ENCODE measurements at places on chromosomes 2 and 18. TPM values are rescaled to one million over a fixed set of nuclear protein-coding genes. Genes with fewer than 3 reads are reported as not detected.

Gene POTEC
- total RNA-seq, result not detected

Gene MALL
- 206 TPM for total RNA-seq

Gene SLC66A3
- 21.3 TPM for total RNA-seq

- H3K4me1 ChIP-seq, result no peaks in the 10 kb centered on the region
- no peak overlapping the region for H3K4me3 ChIP-seq
- H3K27ac ChIP-seq, result no peak overlapping the region
Observed at GRCh38 chr2:218743068-218743467, 32.4 kb downstream of the TTLL4 start.

DNA sequence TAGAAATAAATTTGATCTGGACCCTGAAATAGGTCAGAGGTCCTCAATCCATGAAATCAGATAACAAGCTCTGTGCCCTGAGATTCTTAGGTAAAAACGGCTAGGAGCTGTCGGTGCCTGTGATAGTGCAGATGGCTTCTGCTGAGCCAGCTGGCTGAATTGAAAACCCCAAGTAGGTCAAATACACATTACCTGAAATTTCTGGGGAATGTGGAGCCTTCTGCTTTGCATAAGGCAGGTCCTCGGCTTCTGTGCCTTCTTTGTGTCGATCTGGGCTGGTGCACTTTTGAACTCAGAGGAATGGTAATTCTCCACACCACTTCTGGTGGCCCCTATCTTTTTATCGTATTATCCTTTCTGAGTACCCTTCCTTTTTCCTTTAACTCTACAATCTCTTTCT lies 66.6 kb downstream of the CNTNAP5 start:
- no peaks in the 10 kb centered on the region for H3K4me1 ChIP-seq
- H3K4me3 ChIP-seq, result no peak overlapping the region
- H3K27me3 ChIP-seq, result no peaks in the 10 kb centered on the region
- H3K36me3 ChIP-seq, result no peaks in the 10 kb centered on the region
- no peak for DNase-seq

DNA sequence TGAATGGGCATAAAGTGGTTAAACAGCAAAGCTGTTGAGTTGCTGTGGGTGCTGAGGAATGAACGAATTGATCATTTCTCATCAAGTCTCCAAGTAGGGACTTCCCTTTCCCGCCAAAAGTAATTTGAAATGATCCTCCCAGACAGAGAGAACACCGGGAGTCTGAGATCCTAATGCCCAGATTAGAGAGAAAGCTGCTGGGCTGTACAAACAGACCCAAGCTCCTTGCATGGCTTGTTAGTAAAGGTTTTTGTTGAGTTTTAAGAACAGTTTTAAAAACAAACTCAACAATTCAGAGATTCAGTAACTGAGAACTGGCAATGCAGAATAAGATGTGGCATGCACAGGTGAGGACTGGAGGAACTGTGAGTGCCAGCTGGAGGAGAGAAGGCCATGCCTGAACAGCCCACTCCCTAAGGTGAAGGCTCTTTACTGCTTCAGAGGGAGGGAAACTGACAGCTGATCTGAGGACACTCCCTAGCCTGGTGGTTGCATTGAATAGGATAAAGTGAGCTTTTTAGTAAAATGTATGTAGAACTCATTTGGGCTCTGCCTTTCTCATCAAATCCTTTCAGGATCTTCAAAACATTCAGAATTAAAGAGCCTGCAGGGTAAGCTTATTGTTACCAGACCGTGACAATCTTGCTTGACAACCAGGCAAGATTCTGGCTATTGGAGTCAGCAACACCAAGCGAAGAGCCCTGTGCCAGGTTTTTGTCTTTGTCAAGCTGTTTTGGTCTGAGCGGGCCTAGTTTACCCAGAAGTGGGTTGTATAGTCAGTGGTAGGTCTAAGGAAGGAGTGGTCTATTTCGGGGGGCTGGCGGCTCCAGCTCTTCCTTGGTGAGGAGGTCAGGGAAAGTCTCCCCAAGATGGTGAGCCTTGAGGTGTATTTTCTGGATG lies 63.2 kb upstream of the IGFBP5 start:
- no peaks in the 10 kb centered on the region for H3K36me3 ChIP-seq
- no peak for DNase-seq
- H3K4me3 ChIP-seq, result no peak overlapping the region
- H3K27ac ChIP-seq, result peak overlapping the region; percentile 32
- H3K4me1 ChIP-seq, result peaks cover 61% of the 10 kb centered on the region

DNA sequence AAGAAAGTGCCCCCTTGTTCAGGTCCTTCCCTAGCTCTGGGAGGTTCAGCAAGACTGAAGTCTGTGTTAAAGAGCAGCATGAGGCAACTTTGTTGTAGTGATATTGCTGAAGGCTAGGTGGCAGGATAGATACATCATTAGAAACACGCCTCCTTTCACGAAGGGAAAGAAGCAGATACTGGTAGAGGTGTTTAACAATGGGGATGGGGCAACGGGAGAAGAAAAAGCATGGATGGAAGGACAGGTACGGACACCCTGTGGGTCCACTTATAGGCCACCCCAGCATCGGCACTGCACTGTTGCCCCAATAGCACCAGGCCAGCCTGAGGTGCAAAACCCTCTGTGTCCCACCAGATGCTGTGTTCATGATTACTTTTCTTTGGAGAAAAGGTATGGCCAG lies 3.5 kb upstream of the IGFBP5 start:
- no peak overlapping the region for H3K27ac ChIP-seq
- DNase-seq, result no peak
- no peaks in the 10 kb centered on the region for H3K36me3 ChIP-seq
- H3K4me1 ChIP-seq, result peaks cover 33% of the 10 kb centered on the region
- H3K4me3 ChIP-seq, result no peak overlapping the region
- no peaks in the 10 kb centered on the region for H3K27me3 ChIP-seq

- H3K36me3 ChIP-seq, result no peaks in the 10 kb centered on the region
- no peaks in the 10 kb centered on the region for H3K27me3 ChIP-seq
- DNase-seq, result no peak
- no peaks in the 10 kb centered on the region for H3K4me1 ChIP-seq
- no peak overlapping the region for H3K27ac ChIP-seq
- H3K4me3 ChIP-seq, result no peak overlapping the region
Observed at GRCh38 chr2:178345951-178346350, 105.0 kb downstream of the PRKRA start.

DNA sequence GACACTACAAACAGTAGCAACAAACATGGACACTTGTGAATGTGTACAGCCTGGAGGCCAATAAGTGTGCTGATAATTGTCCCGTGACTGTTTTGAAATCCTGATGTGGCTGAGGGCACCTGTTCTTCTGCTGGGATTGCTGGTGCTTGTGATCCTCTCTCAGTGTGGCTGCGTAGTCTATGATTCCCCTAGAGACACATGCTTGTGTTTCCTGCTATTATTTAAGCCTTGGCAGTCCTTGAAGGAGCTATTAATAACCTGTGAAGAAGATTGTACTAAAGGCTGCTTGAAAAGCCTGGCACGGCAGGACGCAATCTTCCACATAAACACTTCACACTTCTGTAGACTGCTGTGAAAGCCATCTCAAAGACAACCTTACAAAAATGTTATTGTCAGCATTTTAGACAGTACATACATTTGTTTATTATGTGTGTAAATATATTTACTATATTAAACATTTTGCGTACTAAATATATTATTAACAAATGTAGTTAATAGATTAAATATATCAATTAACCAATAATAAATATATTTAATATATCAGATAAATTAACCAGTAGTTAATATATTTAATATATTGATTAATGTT lies 71.4 kb downstream of the GALR1 start:
- DNase-seq, result no peak
- H3K4me1 ChIP-seq, result no peaks in the 10 kb centered on the region
- H3K36me3 ChIP-seq, result no peaks in the 10 kb centered on the region
- no peaks in the 10 kb centered on the region for H3K27me3 ChIP-seq
- no peak overlapping the region for H3K27ac ChIP-seq

- peaks cover 15% of the 10 kb centered on the region for H3K4me1 ChIP-seq
- H3K36me3 ChIP-seq, result no peaks in the 10 kb centered on the region
- peak overlapping the region; percentile 20 for H3K27ac ChIP-seq
Observed at GRCh38 chr2:69077252-69077950, 64.4 kb downstream of the ANTXR1 start.
